Testis (tissue), 5 donors: ENCODE measurements at places on chromosomes 2 and 18.
A peak's percentile ranks its signal among the peaks of the same experiment; 100 is the strongest.

DNA sequence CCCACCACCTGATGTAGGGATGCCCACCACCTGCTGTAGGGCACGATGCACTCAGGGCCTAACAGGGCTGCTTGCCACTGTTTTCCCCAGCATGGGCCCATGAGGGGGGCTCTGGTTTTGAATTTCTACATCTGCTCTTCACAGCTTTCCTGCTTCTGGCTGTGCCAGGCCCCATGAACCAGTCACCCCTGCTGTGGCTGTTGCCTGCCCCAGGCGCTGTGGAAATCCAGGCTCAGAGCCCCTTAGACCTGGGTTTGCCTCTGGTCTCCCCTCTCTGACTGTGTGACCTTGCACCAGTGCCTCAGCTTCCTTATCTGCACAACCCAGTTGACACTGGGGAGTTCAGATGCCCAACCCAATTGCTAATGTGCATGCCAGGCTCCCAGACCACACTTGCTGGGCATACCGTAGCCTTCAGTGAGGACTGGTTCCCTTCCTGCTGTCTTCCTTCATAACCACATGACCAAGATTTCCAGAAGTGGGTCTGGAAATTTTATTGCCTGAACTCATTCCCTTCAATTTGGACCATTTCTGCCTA lies 6.0 kb upstream of the MLPH start:
- H3K4me3 ChIP-seq = no peak overlapping the region
- H3K27ac ChIP-seq = no peak overlapping the region
- no peak for DNase-seq
- H3K36me3 ChIP-seq = no peaks in the 10 kb centered on the region
- H3K4me1 ChIP-seq = peaks cover 13% of the 10 kb centered on the region

- H3K36me3 ChIP-seq = no peaks in the 10 kb centered on the region
- no peaks in the 10 kb centered on the region for H3K27me3 ChIP-seq
- H3K4me1 ChIP-seq = no peaks in the 10 kb centered on the region
- no peak overlapping the region for H3K27ac ChIP-seq
These were observed 38.6 kb upstream of the POLE4 start for GRCh38 chr2:74919827-74920226.

DNA sequence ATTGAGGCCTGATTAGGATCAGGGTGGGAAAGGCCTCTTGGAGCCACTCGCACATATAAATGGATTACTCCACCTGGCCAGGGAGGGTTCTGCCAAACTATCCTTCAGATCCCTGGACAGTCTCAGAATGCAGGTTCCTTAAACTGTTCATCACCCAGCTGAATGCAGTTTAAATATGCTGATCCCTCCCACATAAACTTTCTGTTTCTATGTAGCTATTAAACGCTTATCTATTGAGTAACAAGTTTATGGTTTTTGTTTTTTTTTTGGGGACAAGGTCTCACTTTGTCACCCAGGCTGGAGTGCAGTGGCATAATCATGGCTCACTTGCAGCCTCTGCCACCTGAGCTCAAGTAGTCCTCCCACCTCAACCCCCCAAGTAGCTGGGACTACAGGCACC lies 1.9 kb downstream of the CAD start:
- H3K4me3 ChIP-seq = no peak overlapping the region
- no peaks in the 10 kb centered on the region for H3K27me3 ChIP-seq
- no peaks in the 10 kb centered on the region for H3K36me3 ChIP-seq
- H3K27ac ChIP-seq = peak overlapping the region; percentile 69
- no peak for DNase-seq
- peaks cover 17% of the 10 kb centered on the region for H3K4me1 ChIP-seq

DNA sequence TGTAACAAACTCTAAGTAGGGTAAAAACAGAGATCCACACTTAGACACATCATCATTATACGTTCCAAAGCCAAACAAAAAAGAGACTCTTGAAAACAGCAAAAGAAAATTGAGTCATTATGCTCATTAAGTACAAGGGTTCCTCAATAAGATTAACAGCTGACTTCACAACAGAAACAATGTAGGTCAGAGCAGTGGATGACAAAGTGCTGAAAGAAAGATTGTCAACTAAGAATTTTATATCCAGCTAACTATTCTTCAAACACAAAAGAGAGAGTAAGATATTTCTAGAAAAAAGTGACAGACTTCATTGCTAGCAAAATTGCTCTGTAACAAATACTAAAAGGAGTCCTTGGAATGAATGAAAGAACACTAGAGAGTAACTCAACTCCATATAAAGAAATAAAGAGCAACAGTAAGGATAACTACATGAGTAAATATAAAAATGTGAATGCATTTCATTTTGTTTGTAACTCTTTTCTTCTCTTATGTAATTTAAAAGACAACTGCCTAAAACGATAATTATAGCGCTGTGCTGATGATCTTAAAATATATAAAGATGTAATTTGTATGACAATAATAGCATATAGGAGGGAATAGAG lies 23.8 kb upstream of the DNER start:
- DNase-seq = no peak
- no peaks in the 10 kb centered on the region for H3K4me1 ChIP-seq
- no peaks in the 10 kb centered on the region for H3K36me3 ChIP-seq
- H3K27me3 ChIP-seq = no peaks in the 10 kb centered on the region

- H3K36me3 ChIP-seq = no peaks in the 10 kb centered on the region
- H3K27me3 ChIP-seq = no peaks in the 10 kb centered on the region
- no peak overlapping the region for H3K27ac ChIP-seq
- H3K4me1 ChIP-seq = no peaks in the 10 kb centered on the region
- no peak for DNase-seq
These were observed 467.6 kb upstream of the CWC22 start for GRCh38 chr2:180474716-180475115.

GRCh38 chr2:239905306-239905705 lies 119.8 kb downstream of the NDUFA10 start:
- H3K27me3 ChIP-seq = no peaks in the 10 kb centered on the region
- no peaks in the 10 kb centered on the region for H3K36me3 ChIP-seq
- no peak overlapping the region for H3K4me3 ChIP-seq
- no peaks in the 10 kb centered on the region for H3K4me1 ChIP-seq
- no peak for DNase-seq
